NCI-H1417 treated with DMSO at 0.1 percent for 48 hours (cell line): ENCODE measurements at places on chromosomes 5 and 9.

DNA sequence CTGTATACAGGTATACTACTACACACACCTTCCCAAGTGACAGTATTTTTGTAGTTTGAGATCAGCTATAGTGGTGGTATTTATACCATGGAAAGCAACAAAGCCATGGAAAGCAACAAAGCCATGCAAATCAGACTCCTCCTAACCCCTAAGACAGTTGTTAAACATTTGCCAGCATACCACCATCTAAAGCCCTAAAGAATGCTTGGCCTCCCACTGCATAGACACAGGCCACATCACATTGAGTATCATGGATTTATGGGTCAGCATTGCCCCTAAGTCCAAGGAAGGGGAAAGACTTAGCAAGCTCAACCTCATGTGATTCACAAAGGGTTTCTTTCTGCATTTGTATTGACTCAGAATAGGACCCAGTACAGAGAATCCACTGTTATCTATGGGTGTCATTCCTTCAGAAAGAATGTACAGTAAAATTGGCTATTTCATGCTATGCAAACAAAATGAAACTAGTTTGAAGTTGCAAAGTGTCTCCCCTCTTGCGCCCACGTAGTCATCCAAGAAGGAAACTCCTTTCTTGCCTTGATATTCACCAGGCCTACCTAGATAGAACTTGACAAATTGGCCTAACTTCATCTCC, 70.4 kb upstream of the IQGAP2 start:
- DNase-seq: no peak

DNA sequence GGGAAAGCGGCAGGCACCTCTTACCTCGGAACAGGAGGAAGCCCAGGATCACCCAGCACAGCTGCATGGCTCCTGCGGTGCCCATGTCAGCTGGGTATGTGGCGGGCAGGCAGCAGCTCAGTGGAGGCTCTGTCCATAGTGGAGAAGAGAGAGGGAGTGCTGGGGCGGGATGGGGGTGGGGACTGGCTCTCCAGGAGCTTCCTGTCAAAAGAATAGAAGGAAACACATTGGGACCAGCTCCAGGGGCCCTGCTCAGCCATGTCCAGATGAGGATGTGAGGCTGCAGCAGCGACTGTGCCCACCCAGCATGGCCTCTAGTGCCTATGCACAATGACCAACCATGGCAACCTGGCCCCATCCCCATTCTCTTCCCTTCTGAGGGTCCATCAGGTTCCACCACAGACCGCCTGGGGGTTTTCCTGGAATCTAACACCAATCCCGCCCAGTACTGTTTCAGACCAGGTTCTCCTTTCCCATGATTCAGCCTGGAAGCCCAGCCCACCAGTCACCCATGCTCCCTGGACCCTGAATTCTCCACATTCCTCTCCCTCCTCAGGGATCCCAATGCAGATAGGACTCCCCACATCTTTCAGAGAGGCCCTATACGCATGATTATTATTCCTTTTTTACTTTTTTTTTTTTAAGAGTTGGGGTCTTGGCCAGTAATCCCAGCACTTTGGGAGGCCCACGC, at the start of gene ECSCR:
ECSCR (minus strand) TSS at position 158 of the 691 bp plus-strand sequence; CDS start at position 85, 73 bp downstream.
- DNase-seq: no peak

- no peak for DNase-seq
These were observed 351.9 kb downstream of the ENC1 start for GRCh38 chr5:74288448-74289108.

DNA sequence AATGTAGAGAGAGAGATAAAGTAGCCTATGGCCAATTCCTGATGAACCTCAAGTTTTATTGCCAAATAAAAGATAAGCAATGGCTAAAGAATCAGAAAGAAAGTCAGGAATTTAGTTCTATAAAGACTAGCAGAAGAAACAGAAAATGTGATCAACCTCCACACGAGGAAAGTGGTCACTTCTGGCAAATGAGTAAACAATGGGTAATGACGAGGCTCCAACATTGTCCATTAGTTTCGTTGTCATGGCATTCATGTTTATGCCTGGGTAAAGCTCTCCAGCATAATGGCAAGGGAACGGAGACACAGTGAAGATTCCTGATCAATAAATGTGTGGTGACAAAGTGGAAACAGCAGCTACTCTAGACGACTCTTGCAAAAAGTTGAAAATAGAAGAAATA, 341.8 kb upstream of the CTNND2 start:
- no peak for DNase-seq

GRCh38 chr5:127014573-127014972, 15.8 kb downstream of the MARCHF3 start:
- DNase-seq: no peak

DNA sequence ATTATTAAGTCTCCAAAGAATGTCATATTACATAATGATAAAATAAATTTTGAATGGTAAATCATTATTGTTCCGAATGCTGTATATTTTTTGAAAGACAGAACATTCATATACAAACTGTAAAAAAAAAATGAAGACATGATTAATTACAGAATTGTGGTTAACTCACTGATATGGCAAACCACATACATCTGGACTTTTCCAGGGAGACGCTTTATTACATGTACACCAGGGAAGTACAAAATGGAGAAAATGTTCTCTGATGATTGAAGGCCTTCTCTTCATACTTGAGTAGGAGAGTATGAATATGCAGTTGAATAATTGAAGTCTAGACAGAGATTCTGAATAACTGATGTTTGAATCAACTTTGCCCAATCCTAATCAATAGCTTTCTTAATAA, 1886.9 kb downstream of the EFNA5 start:
- no peak for DNase-seq

DNA sequence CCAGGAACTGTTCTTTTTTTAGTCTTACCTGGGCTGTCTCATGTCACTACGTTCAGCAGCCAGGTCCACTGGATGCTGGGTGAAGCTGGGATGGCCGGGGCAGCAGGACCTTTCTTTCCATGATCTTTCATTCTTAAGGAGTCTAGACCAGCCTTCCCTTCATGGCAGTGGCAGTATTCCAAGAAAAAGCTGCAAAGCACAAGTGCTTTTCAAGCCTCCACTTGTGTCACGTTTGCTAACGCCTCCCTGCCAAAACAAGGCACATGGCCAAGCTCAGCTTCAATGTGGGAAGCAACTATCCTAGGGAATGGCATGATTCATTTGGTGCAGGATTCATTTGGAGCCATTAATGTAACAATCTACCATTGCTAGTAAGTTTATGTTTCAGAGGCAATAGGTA, 94.8 kb downstream of the RCL1 start:
- no peak for DNase-seq

DNA sequence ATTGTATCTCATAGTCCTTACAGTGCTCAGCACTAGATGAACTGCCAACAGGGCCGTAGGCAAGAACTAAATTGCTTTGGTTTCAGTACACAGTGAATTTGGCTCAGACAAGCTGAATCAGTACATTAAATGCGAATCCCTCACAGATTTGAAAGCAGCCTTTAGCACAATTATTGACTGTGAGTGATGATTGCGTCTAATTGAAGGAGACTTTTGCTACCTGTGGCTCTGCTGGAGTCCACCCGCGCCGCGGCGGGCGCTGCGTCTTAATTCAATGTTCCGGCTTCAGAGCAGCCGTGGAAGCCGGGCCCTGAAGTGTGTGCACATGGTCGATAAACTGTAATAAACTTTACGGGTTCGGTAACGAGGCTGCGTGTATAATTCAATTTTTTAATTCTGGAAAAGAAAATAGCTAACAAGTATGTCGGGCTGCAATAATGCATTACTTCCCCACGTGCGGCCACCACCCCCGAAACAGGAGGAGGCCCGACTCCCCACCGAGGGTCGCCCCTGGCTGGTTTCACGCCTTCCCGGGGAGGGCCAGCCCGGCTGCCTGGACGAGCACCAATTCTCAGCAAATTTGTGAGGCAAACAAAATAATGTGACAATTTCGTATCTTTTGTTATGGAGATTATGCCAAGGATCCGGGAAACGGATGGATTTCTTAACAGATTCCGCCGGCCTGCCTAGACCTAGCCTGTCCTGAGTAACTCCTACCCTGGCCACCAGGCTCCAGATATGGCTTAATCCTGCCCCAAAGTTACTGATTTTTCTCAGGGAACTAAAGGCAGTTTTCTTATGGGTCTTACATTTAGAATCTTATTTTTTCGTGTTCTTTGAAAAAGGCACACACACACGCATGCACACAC, 269.4 kb upstream of the IRX1 start:
- no peak for DNase-seq

DNA sequence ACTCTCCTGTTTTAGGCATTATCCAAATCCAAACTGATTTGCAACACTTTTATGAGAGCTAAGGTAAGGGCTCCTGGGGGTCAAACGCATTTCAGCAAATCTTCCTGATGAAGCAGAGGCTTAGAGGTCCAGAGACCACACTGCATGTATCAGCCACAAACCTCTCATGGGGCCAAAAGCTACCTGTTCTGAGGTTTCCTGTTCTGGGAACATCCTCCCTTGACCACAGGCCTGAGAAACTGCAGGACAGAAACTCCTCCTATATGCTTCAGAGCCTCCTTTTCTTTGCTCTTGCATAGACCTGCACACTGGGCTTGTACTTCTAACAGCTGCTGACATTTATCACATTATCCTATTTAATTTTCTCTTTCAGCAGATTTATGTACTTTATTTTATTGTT, 92.6 kb downstream of the OR2K2 start:
- no peak for DNase-seq

DNA sequence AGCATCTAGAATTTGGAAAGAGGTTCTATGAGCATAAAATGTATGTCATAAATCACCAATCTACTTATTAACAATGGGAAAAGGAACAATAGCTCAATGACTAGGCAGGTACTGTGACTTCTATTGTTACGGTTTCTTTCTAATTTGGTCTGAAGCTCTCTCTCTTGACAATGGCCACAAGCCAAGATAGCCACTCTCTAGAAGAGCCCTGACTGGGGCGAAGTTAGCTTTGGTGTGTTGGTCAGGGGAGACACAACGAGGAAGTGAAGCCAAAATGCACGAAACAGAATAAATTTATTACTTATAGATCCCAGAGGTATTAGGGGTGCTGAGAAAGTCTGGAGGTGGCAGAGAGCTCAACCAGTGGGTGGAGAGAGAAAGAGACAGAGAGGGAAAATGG, 9.4 kb upstream of the RAD23B start:
- no peak for DNase-seq

DNA sequence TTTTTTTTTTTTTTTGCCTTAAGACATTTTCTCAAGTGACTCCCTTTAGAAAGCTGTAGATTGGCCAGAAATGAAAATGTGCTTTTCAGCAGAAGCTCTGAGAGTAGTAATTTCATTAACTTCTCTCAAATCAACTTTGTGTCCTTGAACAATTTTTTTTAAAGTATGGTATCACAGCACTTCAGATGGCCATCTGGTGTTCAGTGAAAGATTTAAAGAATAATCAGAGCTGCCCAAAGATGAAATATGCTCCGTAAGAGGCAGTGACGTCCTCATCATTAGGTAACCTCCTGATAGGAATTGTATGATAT, 43.0 kb upstream of the PCAT7 start:
- DNase-seq: no peak

DNA sequence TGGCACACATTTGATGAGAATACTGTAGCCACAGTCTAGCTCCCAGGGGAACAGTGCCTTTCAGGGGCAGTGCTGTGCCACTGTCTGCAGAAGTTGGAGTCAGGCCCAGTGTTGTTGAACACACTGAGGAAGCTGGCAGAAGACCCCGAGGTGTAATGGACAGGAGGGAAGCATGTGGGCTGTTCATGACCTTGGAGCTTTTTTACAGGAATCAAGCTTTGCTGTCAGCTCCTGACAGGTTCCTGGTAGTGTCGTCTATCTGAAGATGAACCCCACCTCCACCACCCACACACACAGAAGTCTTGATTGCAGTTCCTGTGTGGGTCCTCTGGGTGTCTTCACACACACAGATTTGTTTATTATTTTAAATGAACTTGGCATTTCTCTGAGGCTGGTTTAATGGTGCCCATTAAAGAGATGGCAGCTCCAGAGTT, 40.3 kb upstream of the TNFAIP8 start:
- DNase-seq: no peak

GRCh38 chr5:94508461-94509148, 109.8 kb downstream of the KIAA0825 start:
- no peak for DNase-seq

DNA sequence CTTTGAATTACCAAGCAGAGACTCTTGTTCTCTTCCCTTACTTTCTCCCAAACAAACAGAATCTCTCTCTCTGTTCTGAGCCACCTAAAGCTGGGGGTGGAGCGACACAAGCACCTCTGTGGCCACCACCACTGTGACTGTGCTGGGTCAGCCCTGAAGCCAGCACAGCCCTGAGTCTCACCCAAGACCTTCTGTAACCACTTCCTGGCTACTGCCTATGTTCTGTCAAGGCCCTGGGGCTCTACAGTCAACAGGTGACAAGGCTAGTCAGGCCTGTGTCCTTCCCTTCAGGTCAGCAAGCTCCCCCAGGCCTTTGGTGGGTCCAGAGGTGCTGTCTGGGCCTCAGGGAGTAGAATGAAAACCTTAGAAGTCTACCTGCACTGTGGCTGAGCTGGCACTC, 26.1 kb upstream of the SLC28A3 start:
- DNase-seq: no peak

DNA sequence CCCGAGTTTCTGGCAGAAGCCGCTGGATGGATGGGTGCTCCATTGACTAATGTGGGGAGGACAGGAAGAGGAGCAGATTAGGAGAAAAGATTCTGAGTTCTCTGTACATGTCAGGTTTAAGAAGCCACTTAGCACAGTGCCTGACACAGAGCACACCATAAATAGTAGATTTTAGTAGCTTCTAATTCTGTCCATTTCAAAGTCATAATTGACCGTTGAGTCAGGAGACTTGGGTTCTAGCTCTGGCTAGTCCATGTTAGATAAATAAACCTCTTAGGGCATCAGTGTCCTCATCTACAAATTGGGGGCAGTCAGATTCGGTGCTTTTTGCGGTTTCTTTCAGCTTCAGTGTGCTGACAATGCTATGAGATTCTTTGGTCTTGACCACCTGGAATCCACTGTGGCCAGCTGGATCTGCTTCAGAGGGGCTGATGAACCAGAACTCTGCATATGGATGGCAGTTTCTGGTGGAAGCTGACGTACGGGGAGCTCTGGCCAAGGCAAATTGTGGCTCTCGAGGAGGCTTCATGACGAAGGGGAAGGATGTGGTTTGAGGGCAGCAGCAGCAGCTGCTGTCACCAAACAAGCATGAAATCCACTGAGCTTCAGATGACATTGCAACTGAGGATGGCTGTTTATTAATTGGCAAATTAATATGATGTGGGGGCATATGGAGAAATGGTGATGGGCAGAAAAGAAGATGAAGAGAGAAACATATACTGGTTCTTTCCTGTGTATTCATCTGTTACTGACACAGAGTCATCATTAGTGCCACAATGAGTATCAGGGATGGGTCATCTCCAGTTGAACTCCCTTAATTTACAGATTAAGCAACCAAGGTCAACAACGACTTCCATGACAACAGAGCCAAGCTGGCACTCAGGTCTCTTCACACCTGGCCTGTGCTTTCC, 134.4 kb downstream of the AOPEP start:
- DNase-seq: no peak

- no peak for DNase-seq
These were observed 810.6 kb downstream of the TLE4 start for GRCh38 chr9:80382211-80382891.

DNA sequence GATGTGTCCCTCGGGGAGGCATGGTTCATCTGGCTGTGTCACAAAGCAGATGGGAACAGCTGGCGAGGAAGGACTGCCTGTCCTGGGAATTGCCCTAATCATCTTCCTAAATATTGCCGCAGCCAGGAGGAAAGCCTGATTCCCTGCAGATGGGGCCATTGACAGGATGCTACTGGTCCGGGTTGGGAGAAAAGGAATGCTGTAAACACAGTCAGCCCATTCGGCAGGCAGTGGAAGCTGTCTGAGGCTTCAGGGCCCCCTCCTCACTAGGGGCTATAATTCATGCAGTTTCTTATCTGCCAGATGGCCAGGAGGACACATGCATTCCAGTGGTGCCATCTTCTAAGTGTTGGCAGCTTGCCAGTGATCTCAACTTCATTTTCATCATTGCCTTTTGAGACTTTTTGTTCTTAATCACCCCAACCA, 110.3 kb downstream of the KCNIP1 start:
- DNase-seq: no peak
